ENCODE measurements at places on chromosomes 4 and X.
A peak's percentile ranks its signal among the peaks of the same experiment; 100 is the strongest.

GRCh38 chr4:61528595-61528994, 328.5 kb downstream of the ADGRL3 start:
- no peak overlapping the region for H3K27ac ChIP-seq
- H3K36me3 ChIP-seq = no peaks in the 10 kb centered on the region
- no peaks in the 10 kb centered on the region for H3K27me3 ChIP-seq
- DNase-seq = no peak
- H3K4me1 ChIP-seq = no peaks in the 10 kb centered on the region

DNA sequence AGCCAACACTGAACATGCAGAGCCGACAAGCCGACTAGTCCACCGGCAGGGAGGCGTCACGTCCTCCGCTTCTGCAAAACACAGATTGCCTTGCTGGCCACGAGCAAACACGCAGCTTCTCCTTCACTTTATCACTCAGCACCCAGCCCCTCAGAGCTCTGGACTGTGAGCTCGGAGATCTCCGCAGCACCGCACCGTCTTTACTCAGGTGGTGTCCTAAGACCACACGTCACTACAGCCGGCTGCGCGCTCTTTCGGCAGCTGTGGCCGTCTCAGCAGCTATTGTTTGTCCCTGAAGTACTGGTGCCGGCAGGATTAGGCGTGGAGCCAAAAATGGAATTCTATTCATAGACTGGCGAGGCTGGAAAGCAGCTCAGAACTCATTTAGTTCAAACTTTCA, 72.0 kb downstream of the FAT1 start:
- no peaks in the 10 kb centered on the region for H3K27me3 ChIP-seq
- H3K4me3 ChIP-seq = no peak overlapping the region
- H3K27ac ChIP-seq = no peak overlapping the region

DNA sequence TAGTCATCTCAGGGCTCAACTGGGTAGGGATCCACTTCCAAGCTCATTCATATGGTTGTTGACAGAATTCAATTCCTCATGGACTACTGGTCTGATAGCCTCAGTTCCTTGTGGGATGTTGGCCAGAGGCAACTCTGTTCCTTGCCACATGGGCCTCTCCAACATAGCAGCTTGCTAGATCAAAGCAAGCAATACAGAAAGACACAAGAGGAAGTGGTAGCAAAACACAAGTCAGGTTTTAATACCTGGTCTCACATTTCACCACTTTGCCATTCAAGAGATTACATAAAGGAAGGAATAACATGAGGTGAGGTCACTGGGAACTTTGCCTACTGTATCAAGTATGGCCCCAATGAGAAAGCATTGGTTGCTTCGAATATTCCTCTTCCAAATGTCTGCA, 79.2 kb downstream of the PRSS12 start:
- no peak for DNase-seq
- no peak overlapping the region for H3K4me3 ChIP-seq
- H3K4me1 ChIP-seq = no peaks in the 10 kb centered on the region
- H3K27me3 ChIP-seq = no peaks in the 10 kb centered on the region

DNA sequence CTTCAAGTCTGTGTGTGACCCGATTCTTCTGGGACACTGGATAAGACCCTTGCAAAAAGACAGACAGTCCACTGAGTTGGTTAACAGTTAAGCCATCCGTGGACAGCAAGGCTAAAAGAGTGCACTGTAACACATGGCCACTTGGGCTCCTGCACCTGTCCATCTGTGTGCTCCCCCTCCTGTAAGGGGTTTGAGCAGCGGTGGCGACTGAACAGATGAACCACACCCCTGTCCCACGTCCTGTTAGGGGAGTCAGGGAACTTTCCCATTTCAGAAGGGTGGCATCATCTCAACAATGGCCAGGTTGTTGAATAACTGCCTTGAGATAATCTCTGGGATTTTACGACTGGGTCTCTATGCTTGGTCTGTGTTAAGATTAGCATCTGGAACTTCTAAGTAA, 178.6 kb downstream of the GRXCR1 start:
- no peak for DNase-seq
- H3K27ac ChIP-seq = no peak overlapping the region
- no peaks in the 10 kb centered on the region for H3K4me1 ChIP-seq
- no peaks in the 10 kb centered on the region for H3K27me3 ChIP-seq
- H3K4me3 ChIP-seq = no peak overlapping the region

GRCh38 chr4:42123071-42123644, 29.3 kb downstream of the BEND4 start:
- H3K4me1 ChIP-seq = peaks cover 5% of the 10 kb centered on the region
- no peak overlapping the region for H3K27ac ChIP-seq
- H3K4me3 ChIP-seq = no peak overlapping the region
- DNase-seq = no peak
- peaks cover 33% of the 10 kb centered on the region for H3K36me3 ChIP-seq
- H3K27me3 ChIP-seq = no peaks in the 10 kb centered on the region

GRCh38 chrX:109733613-109734083, 591 bp upstream of the ACSL4 start:
- no peaks in the 10 kb centered on the region for H3K36me3 ChIP-seq
- no peak overlapping the region for H3K27ac ChIP-seq
- no peaks in the 10 kb centered on the region for H3K4me1 ChIP-seq
- no peaks in the 10 kb centered on the region for H3K27me3 ChIP-seq
- H3K4me3 ChIP-seq = peak overlapping the region; percentile 35

DNA sequence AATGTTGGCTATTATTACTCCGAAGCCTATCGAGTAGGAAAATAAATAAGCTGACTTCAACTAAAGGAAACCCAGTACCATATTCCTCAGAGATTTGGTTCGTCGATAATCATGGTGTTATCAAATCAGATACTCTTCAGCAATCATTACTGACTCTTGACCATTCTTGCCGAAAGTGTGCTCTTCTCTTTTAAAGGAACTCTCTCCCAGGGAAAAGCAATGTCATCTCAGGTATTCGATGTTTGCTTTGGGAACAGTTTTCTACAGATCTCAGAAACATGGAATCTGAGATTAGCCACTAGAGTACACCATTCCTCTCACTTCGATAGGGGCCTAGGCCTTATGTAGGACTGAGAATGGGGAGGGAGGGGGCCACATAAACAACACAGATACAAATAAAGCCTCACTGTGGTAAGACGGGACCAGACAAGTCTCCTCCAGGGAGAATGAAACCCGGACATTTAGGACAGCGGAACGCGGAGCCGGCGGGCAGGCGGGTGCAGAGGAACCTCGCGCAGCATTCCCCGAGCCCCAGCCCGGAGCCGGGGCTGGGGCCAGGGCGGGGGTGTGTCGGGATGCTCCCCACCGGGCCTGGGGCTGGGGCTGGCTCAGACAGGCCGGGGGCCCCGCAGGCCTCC, 581 bp downstream of the DNAJB14 start:
- H3K27ac ChIP-seq = peak overlapping the region; percentile 69
- H3K4me3 ChIP-seq = peak overlapping the region; percentile 79
- H3K4me1 ChIP-seq = no peaks in the 10 kb centered on the region
- DNase-seq = no peak
- H3K36me3 ChIP-seq = peaks cover 23% of the 10 kb centered on the region

- no peak for DNase-seq
- no peak overlapping the region for H3K27ac ChIP-seq
- H3K4me3 ChIP-seq = no peak overlapping the region
- no peaks in the 10 kb centered on the region for H3K4me1 ChIP-seq
- H3K36me3 ChIP-seq = no peaks in the 10 kb centered on the region
Measured at GRCh38 chr4:110417136-110417535, 58.8 kb upstream of the ENPEP start.

- no peak overlapping the region for H3K27ac ChIP-seq
- no peak for DNase-seq
- no peaks in the 10 kb centered on the region for H3K4me1 ChIP-seq
- H3K27me3 ChIP-seq = no peaks in the 10 kb centered on the region
Measured at GRCh38 chr4:163385466-163385865, 41.8 kb downstream of the NPY5R start.

- H3K27me3 ChIP-seq = no peaks in the 10 kb centered on the region
- no peaks in the 10 kb centered on the region for H3K36me3 ChIP-seq
- H3K27ac ChIP-seq = no peak overlapping the region
- no peak overlapping the region for H3K4me3 ChIP-seq
- DNase-seq = no peak
Measured at GRCh38 chr4:162038112-162038511, 125.7 kb downstream of the FSTL5 start.

Data from H1 (cell line).